ENCODE measurements at places on chromosomes 5 and 9. TPM values are rescaled to one million over a fixed set of nuclear protein-coding genes. Genes with fewer than 3 reads are reported as not detected.

CTXN3 gene
- not detected for total RNA-seq

CSF2 gene
- not detected for total RNA-seq

SLCO4C1 gene
- 0.17 TPM for total RNA-seq

TAS2R1 gene
- total RNA-seq = not detected

SEMA5A gene
- 5.6 TPM for total RNA-seq

PCDHGA4 gene
- 7.9 TPM for total RNA-seq

PCDHAC1 gene
- 1.7 TPM for total RNA-seq

PGM5 gene
- 580 TPM for total RNA-seq

HTR4 gene
- not detected for total RNA-seq

SMU1 gene
- 22.6 TPM for total RNA-seq

PRR16 gene
- total RNA-seq = 9.1 TPM

DNA sequence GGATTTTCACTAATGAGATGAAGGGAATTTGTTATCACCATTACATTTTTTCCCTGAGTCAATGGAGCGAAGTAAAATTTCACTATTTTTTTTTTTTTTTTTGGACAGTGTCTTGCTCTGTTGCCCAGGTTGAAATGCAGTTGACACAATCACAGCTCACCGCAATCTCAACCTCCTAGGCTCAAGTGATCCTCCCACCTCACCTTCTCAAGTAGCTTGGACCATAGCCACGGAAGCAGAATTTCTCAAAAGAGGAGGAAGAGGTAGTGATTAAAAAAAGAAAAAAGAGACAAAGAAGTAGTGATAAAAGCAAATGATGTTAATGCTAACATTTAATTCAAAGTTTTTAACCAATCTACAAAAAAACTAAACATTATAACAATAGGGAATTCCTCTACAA is 29.8 kb downstream of the ELP1 start:
- DNase-seq = no peak

DNA sequence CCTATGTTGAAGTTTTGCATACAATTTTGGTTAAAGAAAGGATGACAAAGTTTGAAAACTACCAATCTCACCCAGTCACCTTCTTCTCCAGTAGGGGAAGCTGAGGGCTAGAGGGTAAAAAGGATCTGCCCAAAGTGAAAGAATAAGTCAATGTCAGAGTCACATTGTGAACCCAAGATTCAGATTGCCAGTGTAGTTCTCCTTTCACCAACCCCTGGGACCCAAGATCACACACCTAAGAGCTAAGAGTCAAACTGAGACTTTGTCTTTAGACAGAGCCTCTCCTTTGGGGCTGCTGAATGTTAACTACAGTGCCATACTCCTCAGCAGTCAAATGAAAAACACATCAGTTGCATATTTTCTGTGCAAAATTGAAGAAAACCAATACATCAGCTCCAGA is 210.6 kb downstream of the ATP10B start:
- DNase-seq = no peak

DNA sequence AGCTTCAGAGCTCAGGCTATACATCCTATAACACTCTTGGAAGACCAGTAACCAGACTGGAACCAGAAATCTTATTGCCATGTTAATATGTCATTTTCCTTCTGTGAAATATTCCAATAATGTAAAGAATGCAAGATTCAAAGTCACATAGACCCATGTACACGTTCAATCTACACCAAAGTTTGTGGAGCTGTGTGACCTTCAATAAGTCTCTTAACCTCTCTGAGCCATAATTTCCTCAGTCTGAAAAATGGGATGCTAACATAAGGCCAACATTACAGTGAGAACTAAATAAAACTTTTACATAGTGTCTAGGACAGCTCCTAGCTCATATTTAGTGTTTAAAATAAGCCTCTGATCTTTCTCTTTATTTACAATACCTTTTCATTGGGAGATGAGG is 70.4 kb downstream of the ARRDC3 start:
- DNase-seq = no peak

GRCh38 chr5:133985540-133986180 is 17.2 kb upstream of the C5orf15 start:
- no peak for DNase-seq

- no peak for DNase-seq
Observed at GRCh38 chr5:65125591-65126541, 355.9 kb downstream of the ADAMTS6 start.

GRCh38 chr9:124040935-124041816 is 29.6 kb downstream of the LHX2 start:
- no peak for DNase-seq

GRCh38 chr5:131939690-131940345 is 5.6 kb downstream of the MEIKIN start:
- DNase-seq = no peak

GRCh38 chr9:114899461-114899860 is 30.9 kb downstream of the TNFSF8 start:
- DNase-seq = no peak

DNA sequence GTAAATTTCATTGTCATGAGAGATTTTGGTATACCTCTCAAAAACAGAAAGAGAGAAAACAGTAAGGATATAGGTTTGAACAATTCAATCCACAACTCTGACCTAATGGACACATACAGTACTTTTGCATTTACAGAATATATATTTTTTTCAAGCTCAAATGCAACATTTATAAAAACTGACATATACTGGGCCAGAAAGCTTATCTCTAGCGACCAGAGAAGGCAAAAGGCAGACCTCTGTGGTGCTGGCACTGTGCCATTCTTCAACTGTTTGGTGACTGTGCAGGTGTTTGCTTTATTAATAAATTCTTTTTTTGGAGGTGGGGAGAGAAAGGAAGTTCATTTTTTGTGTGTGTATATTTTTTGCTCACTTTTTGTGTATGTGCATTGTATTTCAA is 6.0 kb upstream of the PLAC8L1 start:
- no peak for DNase-seq

- DNase-seq = no peak
Observed at GRCh38 chr9:135689011-135689410, 10.3 kb downstream of the SOHLH1 start.

DNA sequence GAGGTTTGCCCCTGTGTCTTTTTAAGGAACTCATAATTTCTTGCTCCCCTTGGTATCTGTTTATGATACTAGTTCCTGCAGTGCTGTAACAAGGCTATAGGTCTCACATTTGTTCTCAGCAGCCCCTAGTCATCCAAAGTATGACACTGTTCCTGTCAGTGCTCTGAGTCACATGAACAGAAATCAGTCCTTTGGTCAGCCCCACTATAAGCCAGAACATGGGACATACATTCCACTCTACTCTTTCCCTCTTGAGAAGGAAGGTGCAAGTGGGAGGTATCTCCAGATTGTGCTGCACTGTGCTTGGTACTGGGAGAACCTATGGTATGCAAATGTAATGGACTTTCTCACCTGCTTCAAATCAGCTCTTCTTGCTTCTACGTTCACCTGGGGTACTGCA is 87.0 kb downstream of the IARS1 start:
- DNase-seq = no peak

- no peak for DNase-seq
Observed at GRCh38 chr9:133978226-133978898, 13.8 kb downstream of the VAV2 start.

DNA sequence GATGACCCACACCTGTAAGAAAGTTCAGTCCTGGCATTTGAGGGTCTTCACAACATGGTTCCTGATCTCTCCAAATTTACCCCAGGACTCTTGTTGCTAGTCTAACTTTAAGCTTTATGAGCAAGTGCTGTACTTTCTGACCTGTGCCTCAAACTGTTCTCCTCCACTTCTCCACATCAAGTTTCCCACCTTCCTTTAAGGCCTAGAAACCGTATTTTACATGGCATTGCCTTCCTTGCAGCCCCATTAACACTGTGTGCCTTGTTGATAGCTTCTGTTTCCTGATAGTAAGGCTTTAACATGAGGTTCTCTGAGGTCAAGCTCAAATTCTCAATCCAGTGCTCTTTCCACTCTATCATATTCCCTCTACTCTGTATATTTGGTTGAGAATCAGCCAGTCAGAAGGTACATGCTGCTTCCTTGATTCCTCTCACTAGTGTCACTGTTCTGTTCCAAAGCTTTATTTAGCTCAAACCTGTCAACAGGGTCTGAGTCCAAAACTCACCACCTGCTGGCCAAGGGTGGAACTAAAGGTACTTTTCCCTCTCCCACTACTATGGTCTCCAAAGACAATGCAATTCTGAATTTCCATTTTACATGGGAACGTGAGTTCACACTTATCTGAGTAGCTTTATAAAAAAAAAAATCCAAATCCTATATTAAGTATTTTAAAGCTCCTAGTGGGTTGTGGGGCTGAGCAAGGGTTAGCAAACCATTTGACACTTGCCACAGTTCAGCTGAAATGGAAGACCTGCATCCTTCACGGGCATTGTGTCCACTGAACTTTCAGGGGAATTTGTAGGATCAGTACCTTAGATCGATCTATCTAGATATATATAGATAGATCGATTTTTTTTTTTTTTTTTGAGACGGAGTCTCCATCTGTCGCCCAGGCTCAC is 21.1 kb downstream of the VCP start:
- DNase-seq = no peak

GRCh38 chr5:3221432-3221831 is 374.2 kb upstream of the IRX1 start:
- DNase-seq = peak; percentile 70

- DNase-seq = no peak
Observed at GRCh38 chr5:149730620-149731331, 666 bp downstream of the PPARGC1B start.

DNA sequence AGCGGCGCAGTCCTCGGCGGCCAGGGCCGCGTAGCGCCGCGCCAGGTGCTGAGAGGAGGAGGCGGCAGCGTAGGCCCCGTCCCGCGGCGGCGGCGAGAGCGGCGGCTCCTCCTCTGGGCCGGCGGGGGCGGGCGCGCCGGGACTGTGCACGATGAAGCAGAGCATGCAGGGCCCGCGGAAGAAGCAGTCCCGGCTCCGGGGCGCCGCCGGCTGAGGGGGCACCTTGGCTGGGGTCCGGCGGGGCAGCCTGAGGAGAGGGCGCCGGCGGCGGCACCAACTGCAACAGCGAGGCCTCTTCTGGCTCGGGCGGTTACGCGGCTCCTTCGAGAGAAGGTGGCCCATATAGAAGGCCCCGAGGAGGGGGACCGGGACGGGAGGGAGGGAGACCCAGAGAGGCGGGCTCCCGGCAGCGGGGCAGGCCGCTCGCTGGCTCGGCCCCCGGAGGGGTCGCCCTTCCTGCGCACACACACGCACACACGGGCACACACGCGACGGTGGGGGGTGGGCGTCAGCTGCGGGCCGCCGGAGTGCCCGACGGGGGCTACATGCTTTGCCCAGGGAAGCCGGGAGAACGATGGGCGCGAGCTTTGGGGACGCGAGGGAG is 446 bp downstream of the FBXL17 start:
- peak; percentile 93 for DNase-seq

GRCh38 chr5:176446884-176447590 is 1.1 kb upstream of the FAF2 start:
- no peak for DNase-seq

- DNase-seq = no peak
Observed at GRCh38 chr5:54186912-54187445, 123.4 kb downstream of the ARL15 start.

- no peak for DNase-seq
Observed at GRCh38 chr5:94853120-94853519, 234.7 kb downstream of the SLF1 start.

DNA sequence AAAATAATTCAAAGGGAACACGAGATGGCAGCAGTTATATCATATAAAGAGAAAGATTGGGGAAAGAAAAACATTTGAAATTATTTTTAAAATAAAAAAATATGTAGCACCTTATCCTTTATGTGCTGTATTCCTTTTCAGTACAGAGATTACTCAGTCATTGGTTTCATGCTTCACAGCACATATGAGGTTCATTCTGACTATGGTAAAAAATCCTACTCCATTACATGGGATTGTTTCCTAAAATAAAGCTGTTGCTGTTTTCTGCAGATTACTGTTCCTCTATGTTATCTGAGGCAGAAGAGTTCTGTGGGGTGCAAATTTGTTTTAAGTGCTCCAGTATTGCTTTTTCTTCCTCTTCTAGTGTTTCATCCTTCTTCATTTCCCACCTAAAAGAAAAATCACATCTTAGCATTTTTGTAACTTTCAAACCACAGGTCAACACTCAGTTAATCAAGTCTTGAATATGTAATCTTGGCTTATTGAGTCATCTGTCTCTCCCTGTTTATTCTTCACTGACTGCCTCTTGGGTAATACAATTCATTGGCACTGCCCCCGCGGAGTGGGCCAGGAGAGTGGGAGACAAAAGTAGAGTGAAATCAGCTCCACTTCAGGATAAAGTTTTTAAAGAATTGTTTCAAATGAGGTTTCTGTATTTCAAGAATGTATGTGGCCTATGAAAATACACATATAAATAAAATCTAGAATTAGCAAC is 412.5 kb upstream of the POU5F2 start:
- DNase-seq = no peak

DNA sequence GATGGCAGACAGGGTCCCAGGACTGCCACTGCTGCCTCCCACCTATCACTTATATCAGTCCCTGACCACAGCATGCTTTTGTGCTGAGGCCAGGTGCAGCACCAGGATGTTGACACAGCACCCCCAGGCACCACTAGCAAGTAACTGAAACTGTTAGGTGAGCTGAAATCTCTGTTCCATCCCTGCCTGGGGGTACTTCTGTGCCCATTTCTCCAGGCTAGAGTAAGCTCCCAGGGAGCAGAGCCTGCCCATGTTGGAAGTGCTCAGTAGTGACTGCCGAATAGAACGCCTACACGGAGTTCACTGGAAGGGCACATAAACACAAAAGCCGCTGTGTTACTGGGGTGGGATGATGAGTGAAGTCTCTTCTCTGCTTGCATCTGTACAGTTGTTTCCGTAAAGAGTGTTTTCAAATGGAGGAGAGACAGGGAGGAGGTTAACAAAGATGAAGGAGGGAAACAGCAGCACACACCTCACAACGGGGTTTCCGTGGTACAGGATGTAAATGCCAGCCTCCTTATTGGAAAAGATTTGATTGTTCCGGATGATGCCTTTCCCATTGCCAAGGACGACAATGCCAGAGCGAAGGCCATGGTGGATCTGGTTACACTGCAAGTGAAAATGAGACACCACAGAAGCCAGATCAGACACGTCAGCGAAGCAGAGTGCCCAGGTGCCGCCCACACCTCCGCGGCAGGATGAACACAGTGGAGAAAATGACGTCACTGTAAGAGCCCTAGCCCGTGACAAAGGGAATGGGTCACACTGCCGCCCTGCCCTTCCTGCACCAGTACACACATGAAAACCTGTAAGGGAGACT is 43.1 kb downstream of the POLR1E start:
- DNase-seq = no peak

- DNase-seq = no peak
Observed at GRCh38 chr5:2178071-2178477, 295.3 kb upstream of the IRX4 start.

- DNase-seq = no peak
Observed at GRCh38 chr5:111401906-111402305, 110.4 kb downstream of the STARD4 start.

- DNase-seq = no peak
Observed at GRCh38 chr9:35766997-35767396, 12.9 kb upstream of the MSMP start.

GRCh38 chr5:166111021-166111420 is 2180.4 kb upstream of the WWC1 start:
- no peak for DNase-seq

DNA sequence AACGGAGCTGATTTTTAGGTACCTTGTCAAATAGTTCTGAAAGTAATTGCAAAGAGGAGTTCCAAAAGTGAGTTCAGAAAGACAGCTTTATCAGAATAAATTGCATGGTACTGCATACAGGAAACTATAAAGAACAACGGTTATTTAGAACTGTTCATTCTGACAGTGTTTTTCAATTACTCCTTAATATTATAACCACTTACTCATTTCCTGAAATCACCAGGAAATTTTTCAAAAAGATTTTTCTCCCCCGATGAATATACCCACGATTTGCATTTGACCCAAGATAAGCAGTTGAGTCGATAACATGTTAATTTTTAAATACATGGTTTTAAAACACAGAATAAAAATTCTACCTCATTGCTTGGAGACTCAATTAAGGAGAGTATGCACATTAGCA is 9.4 kb downstream of the DOCK8 start:
- no peak for DNase-seq

All from esophagus muscularis mucosa (tissue), 4 donors.